ENCODE measurements at places on chromosomes 7 and 10. TPM values are rescaled to one million over a fixed set of nuclear protein-coding genes. Genes with fewer than 3 reads are reported as not detected.

FBXL13 gene
- total RNA-seq: 2.5 TPM

ADD3 gene
- 32.4 TPM for total RNA-seq

LIPJ gene
- total RNA-seq: not detected

DLD gene
- total RNA-seq: 88.8 TPM

GBX1 gene
- total RNA-seq: not detected

PDE6C gene
- total RNA-seq: not detected

OTUD1 gene
- 2.8 TPM for total RNA-seq
